ENCODE measurements at places on chromosomes 6 and 20.

- DNase-seq = no peak
- H3K27me3 ChIP-seq = no peaks in the 10 kb centered on the region
- H3K4me3 ChIP-seq = no peak overlapping the region
- H3K36me3 ChIP-seq = no peaks in the 10 kb centered on the region
- no peaks in the 10 kb centered on the region for H3K4me1 ChIP-seq
- H3K27ac ChIP-seq = no peak overlapping the region
These were observed 45.7 kb upstream of the TINAG start for GRCh38 chr6:54262499-54262898.

GRCh38 chr6:166950443-166950821 is 5.9 kb downstream of the RNASET2 start:
- no peaks in the 10 kb centered on the region for H3K36me3 ChIP-seq
- peaks cover 2% of the 10 kb centered on the region for H3K4me1 ChIP-seq
- H3K4me3 ChIP-seq = no peak overlapping the region
- no peak for DNase-seq
- no peak overlapping the region for H3K27ac ChIP-seq

DNA sequence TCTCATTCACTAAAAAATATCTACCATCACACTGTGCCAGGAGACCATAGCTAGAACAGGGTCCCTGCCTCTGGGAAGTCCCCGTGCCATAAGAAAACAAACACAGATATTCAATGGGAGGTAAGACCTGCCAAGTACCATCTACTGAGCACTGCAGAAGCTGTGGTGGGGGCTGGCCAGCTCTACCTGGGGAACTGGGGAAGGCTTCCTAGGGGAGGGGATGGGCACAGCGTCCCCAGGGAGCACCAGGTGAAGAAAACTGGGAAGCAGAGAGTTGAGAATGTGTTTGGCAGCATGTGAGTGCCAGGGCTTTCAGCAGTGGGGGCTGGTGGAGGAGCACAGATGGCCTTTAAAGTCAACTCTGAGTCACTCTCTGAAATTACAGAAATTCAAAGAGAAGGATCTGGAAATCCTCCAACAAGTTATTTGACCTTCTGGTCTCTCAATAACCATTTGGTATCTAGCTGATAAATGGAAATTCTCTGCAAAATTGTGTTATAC is 85.2 kb downstream of the SHLD1 start:
- peak overlapping the region; percentile 30 for H3K27ac ChIP-seq
- no peaks in the 10 kb centered on the region for H3K27me3 ChIP-seq
- no peak overlapping the region for H3K4me3 ChIP-seq
- H3K4me1 ChIP-seq = peaks cover 13% of the 10 kb centered on the region
- peak; percentile 46 for DNase-seq

- no peak overlapping the region for H3K27ac ChIP-seq
- no peaks in the 10 kb centered on the region for H3K27me3 ChIP-seq
- H3K4me3 ChIP-seq = no peak overlapping the region
These were observed 115.8 kb downstream of the TRERF1 start for GRCh38 chr6:42335896-42336295.

DNA sequence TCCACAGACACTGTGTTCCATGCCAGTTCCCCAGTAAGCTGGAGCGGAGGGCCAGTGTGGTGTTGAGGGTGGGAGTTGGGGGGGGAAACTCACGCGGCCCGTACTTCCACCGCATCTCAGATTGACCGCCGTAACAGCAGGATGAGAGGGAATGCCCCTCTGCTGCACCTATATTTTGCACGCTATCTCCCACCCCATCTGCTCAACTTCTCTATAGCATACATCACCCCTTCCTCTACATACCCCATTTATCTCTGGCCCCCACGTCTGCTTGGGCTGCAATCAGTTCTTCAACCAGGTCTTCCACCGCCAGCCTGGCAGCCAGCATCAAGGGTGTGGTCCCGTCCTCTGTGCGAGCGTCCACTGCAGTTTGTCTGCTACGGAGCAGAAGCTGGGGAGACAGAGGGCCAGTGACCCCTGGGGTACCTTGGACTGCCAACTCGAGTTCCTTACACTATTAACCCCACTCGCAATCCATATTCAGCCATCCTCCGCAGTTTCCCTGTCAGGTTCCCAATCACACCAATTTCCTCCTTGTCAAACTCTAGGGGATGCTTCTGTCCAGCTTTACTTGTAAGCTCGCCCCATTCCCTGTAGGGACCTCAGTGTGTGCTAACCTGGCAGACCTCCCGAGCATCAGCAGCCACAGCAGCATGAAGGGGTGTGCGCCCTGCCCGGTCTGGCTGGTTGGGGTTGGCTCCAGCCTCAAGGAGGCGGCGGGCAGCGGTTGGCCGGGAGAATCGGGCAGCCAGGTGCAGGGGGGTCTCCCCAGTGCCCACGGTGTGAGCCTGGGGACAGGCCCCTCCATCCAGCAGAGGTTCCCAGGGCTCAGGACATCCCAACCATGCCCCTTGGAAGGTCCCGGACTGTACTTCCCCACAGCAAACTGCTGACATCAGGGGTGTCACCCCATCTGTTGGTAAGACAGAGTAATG is 4.5 kb upstream of the GPSM3 start:
- no peaks in the 10 kb centered on the region for H3K36me3 ChIP-seq
- H3K27me3 ChIP-seq = no peaks in the 10 kb centered on the region
- DNase-seq = peak; percentile 70
- H3K4me3 ChIP-seq = peak overlapping the region; percentile 83

DNA sequence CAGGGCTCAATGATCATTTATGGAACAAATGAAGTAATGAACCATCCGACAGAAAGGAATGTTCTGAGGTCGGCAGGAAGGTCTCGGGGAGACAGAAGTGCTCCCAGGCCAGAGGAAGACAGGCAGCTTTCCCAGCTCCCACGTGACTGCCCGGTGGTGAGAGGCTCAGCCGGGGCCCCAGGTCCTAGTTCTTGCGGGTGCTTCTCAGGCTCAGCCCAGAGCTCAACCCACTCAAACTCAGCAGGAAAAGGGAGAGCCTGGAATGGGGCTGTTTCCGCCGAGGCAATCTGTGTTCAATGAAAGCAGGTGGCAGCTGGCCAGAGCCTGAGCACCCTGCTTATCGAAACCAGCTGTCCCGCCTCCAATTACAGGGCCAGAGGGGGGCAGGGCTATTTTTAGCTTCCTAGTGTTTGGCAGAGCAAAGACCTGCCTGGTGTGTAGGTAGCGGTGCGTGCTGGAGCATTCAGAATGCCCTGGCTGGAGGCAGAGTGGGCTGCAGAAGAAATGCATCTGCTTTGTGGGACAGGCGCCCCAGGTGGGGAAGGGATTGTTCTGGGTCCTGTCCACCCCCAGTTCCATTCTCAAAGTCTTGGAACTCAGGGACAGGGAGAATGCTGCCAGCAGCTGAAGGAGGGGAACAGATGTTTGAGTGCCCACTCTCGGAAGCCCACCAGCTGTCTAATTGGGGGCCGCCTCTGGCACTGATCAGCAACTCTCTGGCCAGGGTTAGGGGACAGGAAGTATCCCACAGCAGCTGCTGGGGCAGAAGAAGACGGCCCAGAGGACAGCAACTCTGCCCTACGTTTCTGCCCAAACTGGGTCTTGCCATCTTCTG is 145.1 kb downstream of the PREX1 start:
- no peak overlapping the region for H3K4me3 ChIP-seq
- H3K4me1 ChIP-seq = peaks cover 11% of the 10 kb centered on the region
- DNase-seq = peak; percentile 80
- no peak overlapping the region for H3K27ac ChIP-seq

GRCh38 chr6:18795726-18796125 is 408.6 kb downstream of the RNF144B start:
- H3K4me3 ChIP-seq = no peak overlapping the region
- H3K27ac ChIP-seq = no peak overlapping the region
- DNase-seq = no peak
- no peaks in the 10 kb centered on the region for H3K4me1 ChIP-seq
- H3K27me3 ChIP-seq = no peaks in the 10 kb centered on the region

DNA sequence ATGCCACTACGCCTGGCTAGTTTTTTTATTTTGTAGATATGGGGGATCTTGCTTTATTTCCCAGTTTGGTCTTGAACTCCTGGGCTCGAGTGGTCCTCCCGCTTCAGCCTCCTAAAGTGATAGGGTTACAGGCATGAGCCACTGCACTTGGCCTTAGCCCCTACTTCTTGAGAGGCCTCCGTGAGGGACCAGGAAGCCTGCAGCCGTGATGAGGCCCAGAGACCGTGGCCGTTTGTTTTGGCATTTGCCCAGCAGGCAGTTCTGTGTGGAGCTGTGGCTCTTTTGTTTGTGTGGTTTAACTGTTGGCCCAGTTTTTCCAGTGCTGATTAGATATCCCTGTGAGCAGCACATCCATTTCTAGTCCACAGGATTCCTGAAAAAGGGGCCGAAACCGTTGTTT is 39.8 kb downstream of the SRSF3 start:
- H3K27ac ChIP-seq = no peak overlapping the region
- H3K36me3 ChIP-seq = no peaks in the 10 kb centered on the region
- H3K4me1 ChIP-seq = peaks cover 25% of the 10 kb centered on the region
- peak; percentile 73 for DNase-seq
- no peaks in the 10 kb centered on the region for H3K27me3 ChIP-seq

DNA sequence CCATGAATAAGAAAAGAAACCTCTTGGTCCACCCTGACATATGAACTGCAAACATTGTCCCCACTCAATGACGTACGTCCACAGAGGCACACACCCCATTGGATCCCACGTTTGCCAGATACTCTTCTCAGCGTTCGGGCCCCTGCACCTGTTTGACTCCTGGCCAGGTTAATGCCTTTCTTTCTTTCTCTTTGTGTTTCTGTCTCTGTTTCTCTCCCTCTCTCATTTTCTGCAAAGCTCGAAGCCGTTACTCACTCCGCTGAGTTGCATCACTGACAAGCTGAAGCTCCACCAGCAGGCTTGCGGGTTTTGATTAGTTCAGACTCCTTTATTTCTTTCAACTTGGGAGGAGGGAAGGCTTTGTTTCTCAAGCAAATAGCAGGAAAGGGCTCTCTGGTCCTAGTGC is 135.5 kb upstream of the SUPT3H start:
- no peaks in the 10 kb centered on the region for H3K4me1 ChIP-seq
- H3K4me3 ChIP-seq = no peak overlapping the region
- DNase-seq = no peak
- H3K27me3 ChIP-seq = no peaks in the 10 kb centered on the region
- H3K36me3 ChIP-seq = no peaks in the 10 kb centered on the region

- H3K4me3 ChIP-seq = no peak overlapping the region
- H3K4me1 ChIP-seq = peaks cover 2% of the 10 kb centered on the region
- H3K36me3 ChIP-seq = no peaks in the 10 kb centered on the region
- no peaks in the 10 kb centered on the region for H3K27me3 ChIP-seq
- DNase-seq = no peak
These were observed 16.8 kb downstream of the CD83 start for GRCh38 chr6:14134211-14134910.

DNA sequence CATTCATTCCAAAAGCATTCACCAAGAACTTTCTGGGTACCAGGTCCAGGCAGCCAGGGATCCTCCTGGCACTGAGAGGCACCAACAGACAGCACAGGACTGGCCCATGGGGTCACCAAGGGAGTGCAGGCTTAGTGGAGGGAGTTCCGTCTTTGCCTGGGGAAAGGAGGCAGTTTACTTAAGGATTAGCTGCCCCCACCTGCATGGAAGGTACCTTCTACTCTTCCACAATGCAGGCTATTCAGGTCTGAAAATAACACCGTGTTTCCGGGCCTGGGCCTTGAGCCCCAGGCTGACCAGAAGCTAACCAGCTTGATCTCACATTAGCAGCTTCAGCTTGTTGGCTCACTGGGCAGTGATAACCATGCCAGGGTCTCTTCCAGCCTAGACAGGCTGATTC is 199.4 kb downstream of the FOXA2 start:
- H3K4me1 ChIP-seq = no peaks in the 10 kb centered on the region
- no peak overlapping the region for H3K27ac ChIP-seq
- no peak for DNase-seq
- no peak overlapping the region for H3K4me3 ChIP-seq
- no peaks in the 10 kb centered on the region for H3K36me3 ChIP-seq

DNA sequence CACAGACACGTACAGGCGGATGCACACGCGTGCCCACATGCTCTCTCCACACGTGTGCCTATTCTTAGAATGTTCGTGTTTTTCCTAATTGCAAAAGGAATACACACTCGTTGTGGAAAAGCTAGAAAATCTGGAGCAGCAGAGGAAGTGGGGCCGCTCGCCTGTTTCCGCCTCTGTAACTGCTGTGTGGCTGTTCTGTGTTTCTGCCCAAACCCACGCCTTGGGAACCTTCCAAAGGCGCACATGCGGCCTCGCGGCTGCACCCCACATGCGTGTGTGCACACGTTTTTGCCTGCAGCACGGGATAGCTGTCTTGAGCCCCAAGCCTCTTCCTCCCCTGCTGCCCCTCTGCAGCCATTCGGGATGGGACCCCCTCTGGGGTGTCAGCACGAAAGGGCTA is 12.2 kb downstream of the SLC17A9 start:
- H3K27ac ChIP-seq = no peak overlapping the region
- no peaks in the 10 kb centered on the region for H3K4me1 ChIP-seq
- no peaks in the 10 kb centered on the region for H3K27me3 ChIP-seq
- no peak overlapping the region for H3K4me3 ChIP-seq
- no peak for DNase-seq
- H3K36me3 ChIP-seq = no peaks in the 10 kb centered on the region

GRCh38 chr6:145090801-145091585 is 644.3 kb downstream of the EPM2A start:
- no peak for DNase-seq
- no peak overlapping the region for H3K4me3 ChIP-seq
- H3K4me1 ChIP-seq = no peaks in the 10 kb centered on the region
- H3K27ac ChIP-seq = no peak overlapping the region

DNA sequence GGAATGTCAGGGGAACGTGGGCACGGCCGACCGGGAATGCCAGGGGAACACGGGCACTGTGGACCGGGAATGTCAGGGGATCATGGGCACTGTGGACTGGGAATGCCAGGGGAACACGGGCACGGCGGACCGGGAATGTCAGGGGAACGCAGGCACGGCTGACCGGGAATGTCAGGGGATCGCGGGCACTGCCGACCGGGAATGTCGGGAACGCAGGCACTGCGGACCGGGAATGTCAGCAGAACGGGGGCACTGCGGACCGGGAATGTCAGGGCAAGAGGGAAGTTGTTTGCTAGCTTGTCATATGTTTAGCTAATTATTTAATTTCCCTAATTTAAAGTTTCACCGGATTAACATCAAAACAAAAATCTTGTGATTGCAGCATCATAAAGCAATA is 37.4 kb upstream of the BHLHE23 start:
- H3K4me1 ChIP-seq = no peaks in the 10 kb centered on the region
- no peak for DNase-seq
- no peaks in the 10 kb centered on the region for H3K36me3 ChIP-seq
- H3K27me3 ChIP-seq = no peaks in the 10 kb centered on the region
- no peak overlapping the region for H3K27ac ChIP-seq
- no peak overlapping the region for H3K4me3 ChIP-seq

- H3K27ac ChIP-seq = no peak overlapping the region
- H3K27me3 ChIP-seq = no peaks in the 10 kb centered on the region
- DNase-seq = no peak
- H3K4me3 ChIP-seq = no peak overlapping the region
- no peaks in the 10 kb centered on the region for H3K36me3 ChIP-seq
These were observed 161.5 kb downstream of the HIVEP2 start for GRCh38 chr6:142783499-142783898.

GRCh38 chr20:4722993-4723392 is 1.3 kb downstream of the PRND start:
- no peak overlapping the region for H3K4me3 ChIP-seq
- no peak overlapping the region for H3K27ac ChIP-seq
- no peaks in the 10 kb centered on the region for H3K36me3 ChIP-seq
- no peak for DNase-seq
- H3K4me1 ChIP-seq = peaks cover 2% of the 10 kb centered on the region

All from ovary (tissue), 10 donors.